ENCODE measurements at places on chromosomes 1 and 21. TPM values are rescaled to one million over a fixed set of nuclear protein-coding genes. Genes with fewer than 3 reads are reported as not detected.

DNA sequence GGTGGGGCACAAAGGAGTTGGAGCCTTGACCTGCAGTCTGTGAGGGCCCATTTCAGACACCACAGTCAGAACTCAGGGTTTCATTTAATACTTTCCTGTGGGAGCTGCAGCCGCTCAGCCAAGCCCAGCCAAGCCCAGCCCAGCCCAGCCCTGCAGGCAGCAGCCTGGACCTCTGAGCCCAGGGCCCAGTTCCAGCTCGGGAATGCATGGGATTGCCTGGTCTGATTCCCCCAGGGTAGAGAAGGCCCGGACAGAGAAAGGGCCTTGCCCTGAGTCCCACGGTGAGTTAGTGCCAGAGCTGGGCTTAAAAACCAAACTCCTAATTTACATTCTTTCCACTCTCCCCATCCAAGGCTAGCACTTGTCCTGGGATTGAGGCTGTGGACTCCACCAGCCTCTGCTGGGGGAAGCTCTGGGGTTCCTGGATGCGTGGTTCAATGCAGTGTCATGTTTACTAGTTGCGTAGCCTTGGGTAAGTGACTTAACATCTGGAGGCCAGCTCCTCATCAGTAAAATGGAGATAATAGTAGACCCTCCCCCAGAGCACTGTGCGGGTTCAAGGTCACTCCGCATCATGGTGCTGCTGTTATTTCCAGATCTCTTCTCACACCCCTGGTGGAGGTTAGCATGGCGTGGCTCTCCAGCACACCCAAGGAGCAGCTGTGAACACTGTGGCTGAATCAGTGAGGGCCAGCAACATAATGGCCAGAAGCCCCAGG lies 29.2 kb upstream of the PKP1 start:
- no peak for DNase-seq
- H3K27ac ChIP-seq, result no peak overlapping the region
- no peaks in the 10 kb centered on the region for H3K36me3 ChIP-seq

- H3K27me3 ChIP-seq, result no peaks in the 10 kb centered on the region
- no peak overlapping the region for H3K4me3 ChIP-seq
- no peak overlapping the region for H3K27ac ChIP-seq
- no peaks in the 10 kb centered on the region for H3K4me1 ChIP-seq
Observed at GRCh38 chr1:241844593-241844992, 3.4 kb upstream of the EXO1 start.

DNA sequence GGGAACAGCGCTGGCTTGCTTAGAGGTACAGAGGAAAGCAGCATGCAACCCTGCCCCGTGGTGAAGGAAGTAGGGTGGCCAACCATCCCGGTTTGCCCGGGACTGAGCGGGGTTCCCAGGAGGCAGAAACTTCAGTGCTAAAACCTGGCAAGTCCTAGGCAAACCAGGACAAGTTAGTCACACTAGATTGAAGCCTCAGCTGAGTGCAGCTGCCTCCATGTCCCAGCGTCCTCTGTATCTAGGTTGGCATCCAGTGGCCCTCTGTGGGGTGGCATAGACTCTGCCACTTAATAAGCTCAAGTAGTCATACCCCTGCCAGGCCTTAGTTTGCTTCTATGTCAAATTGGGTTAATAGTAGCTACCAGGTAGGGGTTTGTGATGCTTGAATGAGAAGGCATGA lies 67.1 kb downstream of the ATP2B4 start:
- no peaks in the 10 kb centered on the region for H3K36me3 ChIP-seq
- no peaks in the 10 kb centered on the region for H3K27me3 ChIP-seq
- H3K27ac ChIP-seq, result no peak overlapping the region
- H3K4me3 ChIP-seq, result no peak overlapping the region
- DNase-seq, result no peak

DNA sequence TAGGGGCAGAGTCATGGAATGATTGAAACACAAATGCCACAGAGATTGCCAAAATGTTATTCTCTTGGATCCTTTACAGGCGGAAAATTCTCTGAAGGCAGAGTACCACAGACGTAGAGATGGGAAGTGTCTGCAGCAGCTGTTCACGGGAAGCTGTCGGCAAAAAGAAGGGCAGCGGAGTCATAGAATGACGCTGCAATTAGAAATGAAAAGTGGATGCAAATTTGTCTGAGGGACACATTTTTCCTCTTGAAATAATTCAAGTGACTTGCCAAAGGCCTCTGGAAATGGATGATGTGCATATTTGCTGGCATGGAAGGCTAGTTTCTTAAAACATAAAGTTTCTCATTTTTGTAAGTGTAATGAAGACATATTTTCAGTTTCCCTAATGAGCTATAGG lies 77.5 kb upstream of the PLD5 start:
- H3K36me3 ChIP-seq, result peaks cover 13% of the 10 kb centered on the region
- peaks cover 3% of the 10 kb centered on the region for H3K4me1 ChIP-seq
- H3K27me3 ChIP-seq, result no peaks in the 10 kb centered on the region
- no peak overlapping the region for H3K4me3 ChIP-seq

GRCh38 chr1:236176337-236177336 lies 34.3 kb downstream of the GPR137B start:
- H3K4me3 ChIP-seq, result no peak overlapping the region
- no peaks in the 10 kb centered on the region for H3K27me3 ChIP-seq
- H3K27ac ChIP-seq, result no peak overlapping the region
- peaks cover 12% of the 10 kb centered on the region for H3K36me3 ChIP-seq
- no peak for DNase-seq

Gene AMY1B
- not detected for total RNA-seq

Gene RAD54L
- 46.8 TPM for total RNA-seq

Gene CLIC6
- 0.90 TPM for total RNA-seq

All from H9 (cell line).